Fibroblast of mammary gland (primary cell): ENCODE measurements at places on chromosomes 3 and 15.

DNA sequence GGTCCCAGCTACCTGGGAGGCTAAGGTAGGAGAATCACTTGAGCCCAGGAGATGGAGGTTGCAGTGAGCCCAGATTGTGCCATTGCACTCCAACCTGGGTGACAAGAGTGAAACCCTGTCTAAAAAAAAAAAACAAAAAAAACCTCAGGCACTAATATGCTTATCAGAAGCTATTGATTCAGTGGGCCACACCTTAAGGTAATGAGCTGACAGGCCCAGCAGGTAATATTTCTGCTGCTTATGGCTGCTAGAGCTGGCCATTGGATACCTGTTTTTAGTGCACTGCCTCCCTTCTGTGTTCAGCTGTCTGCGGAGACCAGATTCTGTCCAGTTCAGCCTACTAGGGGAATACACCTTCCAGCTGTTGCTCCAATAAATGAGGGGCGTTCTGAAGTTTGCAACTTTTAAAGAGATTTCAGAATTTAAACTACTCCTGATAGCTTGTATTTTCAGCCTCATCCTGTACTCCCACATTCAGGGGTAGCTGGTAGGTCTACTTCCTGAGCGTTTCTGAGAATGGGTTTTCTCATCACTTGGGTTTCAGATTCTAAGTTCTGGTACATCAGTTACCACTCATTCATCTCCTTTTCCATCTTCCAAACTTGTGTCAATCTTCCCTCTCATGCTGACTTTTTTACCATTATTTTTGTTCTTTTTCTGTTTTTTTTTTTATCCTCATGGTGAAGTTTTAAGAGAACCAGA is 69.0 kb downstream of the ATP11B start:
- DNase-seq = no peak

DNA sequence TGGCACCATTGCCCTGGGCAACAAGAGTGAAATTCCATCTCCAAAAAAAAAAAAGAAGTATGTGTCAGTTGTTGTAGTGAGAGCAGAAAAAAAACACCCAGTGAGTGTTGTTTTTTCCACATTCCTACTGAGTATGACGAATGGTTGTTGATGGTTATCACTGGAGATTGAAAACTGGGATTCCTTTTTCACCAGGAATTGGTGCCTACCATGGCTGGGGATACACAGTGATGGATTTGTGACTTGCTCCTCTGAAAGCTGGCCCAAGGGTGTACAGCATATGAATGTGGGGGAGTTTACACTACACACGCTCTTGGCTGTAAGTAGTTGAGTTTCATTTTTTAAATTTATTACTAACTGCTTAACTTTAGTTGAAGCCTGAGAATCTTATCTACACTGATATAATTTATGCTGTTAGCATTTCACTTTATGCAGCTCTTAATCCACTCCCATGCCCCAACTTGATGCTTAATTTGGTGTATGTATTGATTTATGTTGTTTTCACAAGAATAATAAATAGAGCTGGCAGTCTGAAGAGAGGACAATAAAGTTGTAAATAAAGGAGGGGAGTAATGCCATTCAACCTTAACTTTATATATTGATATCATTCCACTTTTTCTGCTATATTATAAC is 56.0 kb upstream of the MME start:
- no peak for DNase-seq

- no peak for DNase-seq
Observed at GRCh38 chr3:59235634-59236012, 185.8 kb upstream of the CFAP20DC start.

GRCh38 chr15:85589851-85590250 is 204.9 kb downstream of the KLHL25 start:
- DNase-seq = peak; percentile 83

GRCh38 chr3:45773714-45774449 is 22.5 kb downstream of the SLC6A20 start:
- DNase-seq = no peak

- DNase-seq = no peak
Observed at GRCh38 chr15:98330258-98330657, 318.1 kb upstream of the IGF1R start.

DNA sequence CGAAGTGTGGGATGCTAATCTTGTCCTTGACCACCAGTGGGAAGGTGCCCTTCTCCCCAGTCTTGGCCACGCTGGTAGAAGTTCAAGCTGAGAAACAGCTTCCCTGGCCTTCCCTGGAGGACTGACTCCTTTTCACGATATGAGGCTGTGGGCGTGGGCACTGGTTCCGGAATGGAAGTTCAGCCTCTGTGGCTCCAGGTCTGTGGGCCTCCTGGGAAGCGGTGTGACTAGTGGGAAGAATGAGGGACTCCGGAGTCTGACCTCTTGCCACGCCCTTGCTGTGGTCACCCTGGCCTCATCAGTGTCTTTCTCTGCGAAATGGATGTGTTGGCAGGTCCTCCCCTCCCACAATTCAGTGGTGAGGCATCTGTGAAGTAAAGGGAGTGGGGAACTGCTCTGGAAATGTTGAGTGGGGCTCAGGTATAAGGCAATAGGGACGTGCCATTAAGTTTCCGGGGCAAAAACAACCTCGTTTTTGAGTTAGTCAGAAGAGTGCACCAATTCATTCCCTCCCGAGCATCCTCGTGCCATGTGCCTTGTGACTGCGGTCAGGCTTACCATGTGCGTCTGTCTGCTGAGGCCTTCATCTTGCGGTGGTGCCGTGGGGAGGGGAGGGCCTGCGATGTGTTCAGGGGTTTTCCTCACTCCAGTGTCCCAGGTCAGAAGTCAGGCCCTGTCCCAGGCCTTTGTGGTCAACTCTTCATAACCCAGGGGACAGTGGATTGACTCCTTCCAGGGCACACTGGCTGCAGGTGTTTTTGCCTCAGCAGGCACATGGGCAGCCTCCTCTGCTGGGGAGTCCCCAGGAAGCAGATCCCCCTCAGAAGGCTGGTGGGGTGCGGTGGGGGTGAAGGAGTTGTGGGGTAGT is 11.8 kb upstream of the SEC13 start:
- no peak for DNase-seq

DNA sequence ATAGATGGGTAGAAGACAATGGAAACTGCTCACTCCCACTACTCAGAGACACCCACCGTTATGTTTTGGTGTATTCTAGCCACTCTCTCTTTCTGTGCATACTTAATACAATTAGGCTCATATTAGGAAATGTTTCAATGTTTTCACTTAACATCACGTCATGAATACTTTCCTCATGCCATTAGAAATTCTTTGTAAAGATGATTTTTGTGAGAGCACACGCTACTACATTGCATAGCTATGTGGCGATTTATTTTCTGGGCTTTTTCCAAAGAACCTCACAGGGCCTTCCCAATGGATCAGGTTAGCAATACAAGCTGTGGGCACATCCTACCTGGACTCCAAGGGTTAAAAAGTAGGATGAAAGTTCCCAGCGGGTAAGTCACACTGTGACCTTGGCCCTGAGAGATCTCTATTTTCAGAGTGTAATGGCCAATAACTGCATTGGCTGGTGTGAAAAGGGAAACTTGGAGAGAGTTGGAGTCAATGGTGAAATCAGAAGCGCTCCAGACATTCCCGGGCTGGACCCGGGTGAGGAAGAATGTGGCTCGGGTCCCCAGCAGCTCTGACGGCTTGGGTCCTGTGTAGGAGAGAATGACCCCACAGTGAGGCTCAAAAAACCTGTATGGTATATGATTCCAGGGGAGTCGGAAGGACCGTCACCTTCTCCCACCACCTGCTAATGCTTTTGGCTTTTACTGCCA is 25.8 kb upstream of the TGM5 start:
- peak; percentile 7 for DNase-seq

- no peak for DNase-seq
Observed at GRCh38 chr15:26628071-26628470, 144.8 kb downstream of the GABRB3 start.

DNA sequence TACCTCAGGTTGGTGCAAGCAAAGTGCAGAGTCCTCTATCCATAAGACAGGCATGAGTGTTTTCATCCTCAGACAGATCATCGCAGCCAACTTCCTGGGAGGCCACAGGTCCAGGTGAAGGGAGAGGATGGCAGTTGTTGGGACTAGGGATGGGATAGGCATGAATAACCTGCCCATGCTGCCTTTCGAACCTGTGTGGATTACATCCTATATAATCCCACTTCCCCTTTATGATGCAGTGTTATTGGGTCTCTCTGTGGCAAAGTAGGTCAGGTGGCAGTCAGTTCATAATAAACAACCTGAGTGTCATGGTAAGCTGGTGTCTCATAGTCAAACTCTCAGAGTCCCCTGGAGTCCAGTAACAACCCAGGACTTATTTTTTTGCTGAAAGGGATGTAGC is 40.4 kb downstream of the CCR3 start:
- DNase-seq = no peak

DNA sequence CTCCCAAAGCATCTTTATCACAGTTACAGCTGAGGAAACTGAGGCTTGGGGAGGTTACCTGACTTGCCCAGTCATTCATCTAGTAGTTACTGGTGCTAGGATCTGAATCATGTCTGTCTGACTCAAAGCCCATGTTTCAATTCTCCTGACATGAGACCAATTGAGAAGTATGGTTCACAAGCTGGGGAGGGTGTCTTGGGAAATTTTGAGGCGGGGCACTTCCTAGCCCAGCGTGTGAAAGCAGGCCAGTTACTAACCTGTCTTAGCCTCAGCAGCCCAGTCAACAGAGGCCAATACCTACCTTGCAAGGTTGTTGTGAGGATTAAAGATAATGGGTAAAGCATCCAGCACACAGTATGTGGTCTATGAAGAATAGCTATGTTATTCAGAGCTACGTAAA is 37.0 kb downstream of the CLDN18 start:
- peak; percentile 25 for DNase-seq

DNA sequence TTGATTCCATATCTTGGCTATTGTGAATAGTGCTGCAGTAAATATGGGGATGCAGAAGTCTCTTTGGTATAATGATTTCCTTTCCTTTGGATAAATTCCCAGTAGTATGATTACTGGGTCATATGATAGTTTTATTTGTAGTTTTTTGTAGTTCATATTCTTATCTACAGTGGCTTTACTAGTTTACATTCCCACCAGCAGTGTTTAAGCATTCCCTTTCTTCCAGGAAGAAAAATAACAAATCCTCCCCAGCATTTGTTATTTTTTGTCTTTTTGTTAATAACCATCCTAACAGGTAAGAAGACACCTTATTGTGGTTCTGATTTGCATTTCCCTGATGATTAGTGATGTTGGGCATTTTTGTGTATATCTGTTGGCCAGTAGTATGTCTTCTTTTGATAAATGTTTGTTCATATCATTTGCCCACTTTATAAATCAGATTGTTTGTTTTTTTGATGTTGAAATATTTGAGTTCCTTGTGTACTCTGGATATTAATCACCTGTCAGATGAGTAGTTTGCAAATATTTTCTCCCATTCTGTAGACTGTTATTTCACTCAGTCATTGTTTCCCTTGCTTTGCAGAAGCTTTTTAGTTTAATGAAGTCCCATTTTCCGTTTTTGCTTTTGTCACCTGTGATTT is 163.3 kb upstream of the THRB start:
- DNase-seq = no peak

DNA sequence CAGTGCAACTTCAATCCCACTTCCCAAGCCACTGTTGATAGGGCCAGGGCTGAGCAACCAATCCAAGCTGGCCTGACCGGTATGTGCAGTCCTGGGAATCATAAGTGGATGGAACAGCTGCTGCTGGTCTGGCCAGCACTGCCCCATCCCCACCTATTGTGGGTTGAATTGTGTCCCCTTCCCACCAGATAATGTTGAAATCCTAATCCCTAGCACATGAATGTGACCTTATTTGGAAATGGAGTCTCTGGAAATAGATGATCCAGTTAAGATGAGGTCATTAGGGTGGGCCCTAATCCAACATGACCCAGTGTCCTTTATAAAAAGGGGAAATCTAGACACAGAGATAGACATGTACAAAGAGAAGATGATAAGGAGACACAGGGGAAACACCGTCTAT is 13.7 kb upstream of the PDIA5 start:
- peak; percentile 40 for DNase-seq

DNA sequence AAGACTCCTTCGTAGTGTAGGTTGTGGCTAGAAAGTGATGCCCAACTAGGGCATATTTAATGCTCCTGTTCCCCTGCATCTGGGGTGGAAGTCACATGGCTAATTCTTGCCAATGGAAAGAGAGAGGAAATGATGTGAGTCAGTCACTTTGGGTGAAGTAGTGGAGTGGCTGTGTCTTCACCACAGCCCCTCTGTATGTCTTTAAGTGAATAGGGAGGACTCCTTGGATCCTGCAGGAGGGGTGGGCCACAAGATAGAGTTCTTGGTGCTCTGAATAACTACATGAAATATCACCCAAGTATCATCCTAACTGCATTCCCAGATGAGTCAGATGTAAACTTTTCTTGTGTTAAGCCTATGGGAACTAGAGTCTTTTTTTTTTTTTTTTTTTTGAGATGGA is 17.8 kb upstream of the MB21D2 start:
- DNase-seq = no peak

- DNase-seq = peak; percentile 95
Observed at GRCh38 chr15:52076889-52077781, 35.4 kb downstream of the BCL2L10 start.

DNA sequence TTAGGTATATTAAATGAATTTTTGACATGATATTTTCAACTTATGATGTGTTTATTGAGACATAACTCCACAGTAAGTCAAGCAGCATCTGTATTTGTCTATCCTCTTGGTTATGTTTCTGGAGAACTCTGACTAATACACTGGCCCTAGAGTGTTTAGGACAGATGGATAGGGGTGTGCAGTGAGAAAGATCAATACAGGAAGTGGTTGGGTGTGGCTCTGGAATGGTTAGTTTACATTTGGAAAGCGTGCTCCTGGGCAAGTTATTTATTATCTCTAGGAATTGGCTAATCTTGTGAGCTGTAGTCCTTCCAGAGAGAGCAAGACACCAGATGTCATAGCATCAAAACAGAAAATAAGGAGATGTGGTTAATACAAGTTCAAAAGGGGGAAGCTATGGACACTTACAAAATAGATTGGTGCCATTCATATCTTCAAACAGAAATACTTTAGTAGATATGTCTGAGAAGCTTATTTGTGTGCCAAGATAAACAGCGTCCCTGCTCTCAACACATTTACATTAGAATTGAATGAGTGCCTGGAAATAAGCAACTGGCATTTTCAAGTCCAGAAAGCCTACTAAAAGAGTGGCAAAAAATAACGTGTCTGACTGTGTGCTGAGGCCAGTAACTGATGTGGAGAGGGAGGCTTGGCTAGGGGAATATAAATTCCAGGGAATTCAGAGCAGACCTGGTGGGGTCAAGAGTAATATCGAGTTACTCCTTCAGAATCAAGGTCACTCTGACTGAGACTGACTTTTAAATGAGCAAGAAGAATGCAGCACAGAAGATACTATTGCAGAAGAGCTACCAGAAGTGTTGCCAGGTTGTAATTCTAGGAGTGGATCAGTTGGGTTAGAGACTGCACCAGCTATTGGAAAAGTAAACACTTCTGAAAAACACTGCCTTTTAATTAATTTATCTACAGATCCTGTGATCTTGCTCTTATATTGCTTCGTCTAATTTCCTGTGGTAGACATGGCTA is 33.4 kb upstream of the PLAAT1 start:
- DNase-seq = peak; percentile 39
